Tongue (tissue), 3 donors: ENCODE measurements at places on chromosomes 1 and 21.

DNA sequence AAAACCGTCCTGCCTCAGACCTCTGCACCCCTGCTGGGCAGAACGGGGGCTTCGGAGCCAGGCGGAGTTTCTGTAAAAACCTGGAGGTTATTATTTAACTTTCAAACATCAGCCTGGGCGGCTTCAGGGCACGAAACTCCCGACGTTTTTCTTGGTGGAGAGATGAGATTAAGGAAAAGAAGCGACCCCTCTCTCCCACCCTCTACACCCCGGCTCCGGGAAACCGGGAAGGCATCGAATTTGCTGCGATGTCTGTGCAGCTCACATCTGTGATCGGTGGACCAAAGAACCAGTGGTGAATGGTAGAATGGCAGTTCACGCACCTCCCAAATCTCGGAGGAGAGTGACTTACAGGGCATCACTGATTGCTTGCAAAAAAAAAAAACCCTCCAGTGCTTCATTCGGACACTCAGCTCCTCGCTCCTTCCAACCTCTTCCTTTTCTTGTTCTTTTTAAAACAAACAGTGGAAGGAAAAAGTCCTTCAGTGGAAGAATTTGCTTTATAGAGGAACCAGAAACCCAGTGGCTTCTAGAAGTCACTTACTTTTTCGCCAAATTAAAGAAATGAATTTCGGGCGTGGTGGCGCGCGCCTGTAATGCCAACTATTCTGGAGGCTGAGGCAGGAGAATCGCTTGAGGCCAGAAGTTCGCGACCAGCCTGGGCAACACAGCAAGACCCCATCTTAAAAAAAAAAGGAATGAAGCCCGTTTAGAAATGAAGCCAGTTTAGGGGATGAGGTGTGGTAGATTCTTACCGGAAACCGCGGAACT lies 884 bp downstream of the PHACTR4 start:
- peak; percentile 45 for DNase-seq

GRCh38 chr1:111855260-111855659 lies 99.6 kb downstream of the DDX20 start:
- DNase-seq = no peak

DNA sequence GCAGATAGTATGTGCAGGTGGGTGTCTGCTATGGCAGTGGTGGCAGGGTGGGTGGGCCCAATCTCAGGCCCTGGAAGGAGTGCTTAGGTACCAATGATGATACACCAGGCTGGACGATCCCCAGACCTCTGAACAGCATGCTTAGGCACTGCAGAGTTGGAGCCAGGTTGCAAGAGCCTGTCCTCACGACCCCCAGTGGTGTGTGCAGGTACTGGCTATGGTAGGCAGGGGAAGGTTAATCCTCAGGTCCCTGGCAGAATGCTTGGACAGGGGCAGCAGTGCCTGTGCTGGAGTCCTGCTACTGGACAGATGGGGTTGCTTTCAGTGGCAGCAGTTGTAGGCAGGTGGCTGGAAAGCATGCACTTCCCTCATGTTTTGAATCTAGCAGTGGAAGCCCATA lies 100.5 kb upstream of the NEK7 start:
- no peak for DNase-seq

DNA sequence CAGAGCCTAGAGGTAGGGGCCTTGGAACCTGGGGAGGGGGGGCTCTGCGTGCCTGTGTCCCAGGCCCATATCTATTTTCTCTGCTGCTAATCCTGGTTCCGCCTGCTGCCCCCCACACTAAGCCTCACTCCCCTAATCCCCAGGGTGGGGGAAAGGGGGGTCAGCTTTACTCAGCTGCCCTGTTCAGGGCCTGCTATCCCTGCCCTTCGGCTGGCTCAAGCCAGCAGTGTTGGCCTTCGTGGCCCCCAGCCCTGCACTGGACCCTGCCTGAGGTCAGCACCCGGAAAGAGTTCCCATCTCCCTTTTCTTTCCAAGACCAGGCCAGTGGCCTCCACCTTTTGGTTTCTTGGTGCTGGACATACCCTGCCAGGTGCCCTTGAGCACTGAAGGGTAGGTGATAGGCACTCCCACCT lies 8.4 kb downstream of the ZBTB7B start:
- no peak for DNase-seq

GRCh38 chr21:43626390-43626789 lies 32.9 kb downstream of the HSF2BP start:
- no peak for DNase-seq

DNA sequence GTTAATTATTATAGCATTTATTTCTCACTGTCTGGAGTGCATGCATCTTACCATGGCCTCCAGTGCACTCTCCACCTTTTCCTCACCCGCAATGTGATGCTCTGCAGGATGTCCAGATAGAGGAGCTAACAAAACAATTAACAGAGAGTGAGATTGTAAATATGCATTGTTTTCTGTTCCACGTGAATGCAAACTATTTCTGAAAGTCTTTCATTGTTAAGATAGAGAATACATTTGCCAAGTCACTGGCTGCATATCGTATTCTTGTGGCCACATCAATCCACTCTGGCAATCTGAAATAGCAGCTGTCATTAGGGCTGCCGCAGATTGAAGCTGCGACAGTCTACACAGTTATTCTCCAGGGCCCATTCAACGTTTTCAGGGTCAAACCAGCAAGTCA lies 143.8 kb downstream of the DUSP10 start:
- no peak for DNase-seq

DNA sequence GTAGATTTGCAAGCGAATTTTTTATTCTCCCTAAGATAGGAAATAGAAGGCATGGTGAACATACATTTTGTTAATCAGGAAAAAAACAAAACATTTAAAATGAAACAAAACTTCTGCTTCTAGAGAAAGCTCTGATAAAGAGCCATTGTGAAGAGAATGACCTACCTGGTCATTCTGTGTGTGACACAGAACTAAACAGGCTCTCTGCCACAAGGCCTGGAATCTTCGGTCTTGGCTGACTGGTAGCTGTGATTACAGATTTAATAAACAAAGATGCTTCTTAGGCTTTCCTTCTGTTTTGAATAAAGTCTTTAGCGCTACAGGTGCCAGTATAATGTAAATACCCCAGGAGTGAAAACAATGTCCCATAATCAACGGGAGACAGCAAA lies 22.1 kb downstream of the SLC35D1 start:
- no peak for DNase-seq

DNA sequence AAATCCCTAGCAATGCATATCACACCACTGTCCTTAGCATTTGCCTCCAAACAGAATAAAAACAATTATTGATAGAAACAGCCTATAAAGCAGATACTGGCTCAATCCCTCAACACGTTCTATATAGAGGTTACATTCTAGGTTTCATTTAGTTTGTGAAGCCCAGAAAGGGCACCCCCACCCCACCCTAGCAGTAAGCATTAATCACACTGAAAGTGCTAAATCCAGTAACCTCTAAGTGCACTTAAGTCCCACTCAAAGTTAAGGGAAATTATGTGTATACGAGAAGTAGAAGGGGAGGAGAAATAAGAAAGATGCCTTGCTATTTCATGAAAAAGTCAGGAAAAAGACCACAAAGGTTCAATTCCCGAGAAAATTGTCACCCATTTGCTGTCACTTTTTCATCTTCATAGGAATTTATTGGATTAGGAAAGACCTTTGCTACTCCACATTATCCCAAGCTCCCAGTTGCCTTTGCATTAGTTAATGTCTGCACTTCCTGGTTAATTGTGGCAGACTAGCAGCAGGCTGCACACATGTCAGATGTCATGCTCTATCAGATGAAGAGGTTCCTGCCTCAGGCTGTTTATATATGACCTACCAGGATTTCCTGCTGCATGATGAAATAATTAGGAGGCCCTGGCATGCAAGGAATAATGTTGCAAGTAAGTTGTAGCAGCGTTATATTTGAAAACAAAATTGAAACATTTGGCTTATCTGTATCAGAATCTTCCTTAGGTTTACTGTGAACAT lies 54.5 kb upstream of the LHX8 start:
- DNase-seq = no peak

- DNase-seq = peak; percentile 13
These were observed 195.4 kb downstream of the LMX1A start for GRCh38 chr1:165161130-165161529.

DNA sequence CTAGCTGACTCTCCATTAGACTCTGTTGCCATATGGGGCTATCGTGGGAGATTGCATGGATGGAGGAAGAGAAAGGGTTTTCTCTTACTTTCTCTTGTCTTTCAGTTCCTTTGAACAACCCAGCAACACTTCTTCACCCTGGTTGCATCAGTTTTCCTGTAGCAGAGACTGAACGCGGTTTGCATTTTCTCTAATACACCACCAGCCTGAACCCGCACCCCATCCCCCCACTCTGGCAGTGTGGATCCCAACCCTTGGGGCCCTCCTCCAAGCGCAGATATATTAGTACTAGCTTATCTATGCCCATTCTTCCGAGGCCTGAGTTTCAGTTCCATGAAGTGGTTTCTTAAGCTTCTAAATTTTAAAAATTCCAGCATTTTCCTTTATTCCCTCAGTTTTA lies 12.6 kb downstream of the DR1 start:
- DNase-seq = no peak

GRCh38 chr1:6494627-6495026 lies 3.2 kb upstream of the PLEKHG5 start:
- no peak for DNase-seq

GRCh38 chr1:214475746-214476145 lies 75.7 kb downstream of the PTPN14 start:
- DNase-seq = no peak

DNA sequence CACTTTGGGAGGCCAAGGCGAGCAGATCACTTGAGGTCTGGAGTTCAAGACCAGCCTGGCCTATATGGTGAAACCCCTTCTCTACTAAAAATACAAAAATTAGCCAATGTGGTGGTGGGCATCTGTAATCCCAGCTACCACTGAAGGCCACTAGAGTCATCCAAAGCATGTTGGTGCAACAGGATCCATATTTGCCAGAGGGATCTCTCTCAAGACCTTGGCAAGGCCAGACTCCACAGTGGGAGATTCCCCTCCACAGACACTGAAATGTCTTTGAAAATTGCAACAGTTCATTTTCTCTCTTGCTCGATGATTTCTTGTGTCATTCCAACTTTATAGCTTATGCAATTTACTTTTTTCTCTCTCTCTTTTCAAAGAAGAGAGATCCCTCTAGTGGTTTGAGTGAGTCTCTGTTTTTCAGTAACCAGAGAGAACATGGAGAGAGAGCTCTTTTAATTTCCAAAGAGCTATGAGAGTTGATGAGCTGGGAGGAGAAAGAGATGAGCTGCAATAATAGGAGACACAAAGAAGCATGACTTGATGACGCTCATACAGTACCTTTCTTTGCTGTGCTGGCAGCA lies 176.8 kb upstream of the USP25 start:
- DNase-seq = no peak

GRCh38 chr1:205565799-205566198 lies 61.3 kb downstream of the CDK18 start:
- no peak for DNase-seq

DNA sequence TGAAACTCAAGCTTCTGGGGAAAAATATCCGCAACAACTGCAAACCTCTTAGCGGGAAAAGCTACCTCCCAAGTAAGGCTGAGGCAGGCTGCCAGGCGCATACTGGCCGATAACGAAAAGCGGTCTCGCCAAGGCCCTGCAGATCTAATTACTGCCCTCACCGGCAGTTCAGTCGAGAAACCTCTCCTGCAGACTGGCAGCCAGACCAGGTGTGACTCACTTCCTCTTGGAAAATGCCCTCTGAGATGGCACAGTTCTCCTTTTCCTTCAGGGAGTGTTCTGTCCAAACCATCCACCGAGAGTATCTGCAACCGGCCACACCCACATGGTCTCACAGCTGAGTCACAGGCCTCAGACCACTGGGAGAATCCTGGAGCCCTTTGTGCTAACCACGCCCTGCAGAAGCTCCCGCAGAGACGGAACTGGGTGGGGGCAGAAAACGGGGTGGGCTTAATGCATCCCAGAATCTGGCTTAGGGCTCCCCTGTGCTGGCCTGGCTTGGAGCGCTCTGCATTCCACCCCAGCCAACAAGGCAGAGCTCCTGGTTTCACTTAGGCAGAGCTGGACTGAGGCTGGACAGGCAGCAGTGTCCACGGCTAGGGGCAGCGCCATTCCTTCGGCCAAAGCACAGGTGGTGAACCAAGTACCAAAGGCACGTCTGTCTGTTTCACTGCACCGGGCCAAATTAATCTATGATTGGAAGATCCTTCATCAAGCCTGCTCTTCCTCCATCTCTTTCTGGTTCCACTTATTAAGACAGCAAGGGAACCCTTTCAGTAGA lies 1.2 kb downstream of the S100A10 start:
- peak; percentile 81 for DNase-seq

GRCh38 chr1:204624631-204625216 lies 60.8 kb downstream of the LRRN2 start:
- DNase-seq = no peak

DNA sequence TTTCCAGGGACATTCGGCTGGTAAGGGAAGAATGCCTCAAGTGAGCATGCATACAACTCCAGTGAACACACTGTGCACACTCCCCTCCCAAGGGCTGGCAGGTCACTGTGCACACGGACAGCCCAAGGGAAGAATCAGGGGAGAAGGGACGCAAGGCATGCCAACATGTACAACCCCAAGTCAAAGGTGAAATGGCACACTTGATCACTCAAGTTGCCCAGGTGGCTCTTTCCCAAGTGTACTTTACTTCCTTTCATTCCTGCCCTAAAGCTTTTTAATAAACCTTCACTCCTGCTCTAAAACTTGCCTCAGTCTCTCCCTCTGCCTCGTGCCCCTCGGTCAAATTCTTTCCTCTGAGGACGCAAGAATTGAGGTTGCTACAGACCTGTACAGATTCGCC lies 13.5 kb upstream of the SLC1A7 start:
- DNase-seq = no peak

GRCh38 chr1:88801575-88802208 lies 89.7 kb downstream of the GTF2B start:
- no peak for DNase-seq
